ENCODE measurements at places on chromosomes 2 and 18. TPM values are rescaled to one million over a fixed set of nuclear protein-coding genes. Genes with fewer than 3 reads are reported as not detected.
A peak's percentile ranks its signal among the peaks of the same experiment; 100 is the strongest.

ANKRD30BL gene
- not detected for total RNA-seq

DNA sequence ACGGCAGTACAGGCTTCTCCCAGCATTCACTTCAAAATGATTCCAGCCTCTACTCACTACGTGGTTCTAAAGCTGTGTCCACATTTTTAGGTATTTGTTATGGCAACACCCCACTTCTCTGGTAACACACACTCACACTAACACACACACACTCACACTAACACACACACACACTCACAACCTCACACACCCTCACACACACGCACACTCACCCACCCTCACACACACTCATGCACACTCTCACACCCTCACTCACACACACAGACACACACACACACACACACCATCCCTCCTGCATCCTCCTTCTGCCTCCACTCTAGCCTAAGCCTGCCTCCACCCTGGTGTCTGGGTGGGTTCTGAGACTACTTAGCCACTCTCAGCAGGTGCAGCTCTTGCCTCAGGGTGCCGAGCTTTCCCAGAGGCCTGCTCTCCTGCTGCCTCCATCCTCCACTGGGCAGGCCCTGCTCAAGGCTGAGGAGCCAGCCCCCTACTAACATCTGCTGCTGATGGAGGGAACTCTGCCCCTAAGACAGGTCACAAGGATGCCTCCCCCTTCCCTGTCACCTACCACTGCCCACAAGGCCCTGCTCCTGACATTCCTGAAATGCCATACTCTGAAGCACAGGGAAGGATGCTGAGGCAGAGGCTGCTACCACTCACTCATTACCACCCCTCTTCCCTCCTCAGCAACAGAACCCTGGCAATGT is 63.9 kb downstream of the NCAPH start:
- DNase-seq: no peak
- no peak overlapping the region for H3K27ac ChIP-seq
- H3K4me3 ChIP-seq: no peak overlapping the region
- H3K36me3 ChIP-seq: no peaks in the 10 kb centered on the region

- no peak for DNase-seq
- H3K36me3 ChIP-seq: peaks cover 4% of the 10 kb centered on the region
- H3K4me1 ChIP-seq: no peaks in the 10 kb centered on the region
- H3K4me3 ChIP-seq: no peak overlapping the region
Measured at GRCh38 chr2:203704430-203704829, 2.0 kb upstream of the CD28 start.

DNA sequence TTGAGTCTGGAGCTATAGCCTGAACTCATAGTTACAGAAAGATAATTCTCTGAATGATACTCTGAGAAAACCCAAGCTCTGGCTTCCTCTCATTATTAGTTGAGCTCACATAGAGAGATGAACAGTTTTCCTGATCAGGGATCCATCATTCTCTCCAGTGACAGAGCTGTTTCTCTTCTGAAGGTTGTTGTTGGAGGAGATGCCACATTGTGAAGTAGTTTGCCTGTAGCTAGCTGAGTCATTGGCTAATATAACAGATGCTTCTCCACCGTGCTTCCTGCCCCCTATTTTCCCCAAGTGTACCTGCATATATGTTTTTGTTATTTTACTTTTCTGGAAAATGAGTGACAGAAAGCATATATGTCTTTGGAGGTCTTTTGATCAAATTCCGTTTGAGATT is 64.6 kb downstream of the OSBPL6 start:
- peaks cover 26% of the 10 kb centered on the region for H3K4me1 ChIP-seq
- DNase-seq: peak; percentile 42
- peak overlapping the region; percentile 72 for H3K27ac ChIP-seq
- H3K27me3 ChIP-seq: no peaks in the 10 kb centered on the region
- H3K4me3 ChIP-seq: no peak overlapping the region

- no peaks in the 10 kb centered on the region for H3K36me3 ChIP-seq
- H3K4me1 ChIP-seq: peaks cover 33% of the 10 kb centered on the region
- peak overlapping the region; percentile 77 for H3K27ac ChIP-seq
- H3K4me3 ChIP-seq: peak overlapping the region; percentile 45
- no peaks in the 10 kb centered on the region for H3K27me3 ChIP-seq
- peak; percentile 32 for DNase-seq
Measured at GRCh38 chr2:110124939-110125691, 9.5 kb upstream of the MALL start.

GRCh38 chr2:121309801-121310200 is 24.8 kb upstream of the TFCP2L1 start:
- no peak for DNase-seq
- H3K36me3 ChIP-seq: no peaks in the 10 kb centered on the region
- H3K4me3 ChIP-seq: no peak overlapping the region
- peaks cover 18% of the 10 kb centered on the region for H3K27me3 ChIP-seq

- no peak for DNase-seq
- no peak overlapping the region for H3K27ac ChIP-seq
- no peaks in the 10 kb centered on the region for H3K27me3 ChIP-seq
- no peak overlapping the region for H3K4me3 ChIP-seq
- H3K4me1 ChIP-seq: peaks cover 24% of the 10 kb centered on the region
Measured at GRCh38 chr2:72806280-72806945, 19.4 kb downstream of the EXOC6B start.

BMP10 gene
- not detected for total RNA-seq

DNA sequence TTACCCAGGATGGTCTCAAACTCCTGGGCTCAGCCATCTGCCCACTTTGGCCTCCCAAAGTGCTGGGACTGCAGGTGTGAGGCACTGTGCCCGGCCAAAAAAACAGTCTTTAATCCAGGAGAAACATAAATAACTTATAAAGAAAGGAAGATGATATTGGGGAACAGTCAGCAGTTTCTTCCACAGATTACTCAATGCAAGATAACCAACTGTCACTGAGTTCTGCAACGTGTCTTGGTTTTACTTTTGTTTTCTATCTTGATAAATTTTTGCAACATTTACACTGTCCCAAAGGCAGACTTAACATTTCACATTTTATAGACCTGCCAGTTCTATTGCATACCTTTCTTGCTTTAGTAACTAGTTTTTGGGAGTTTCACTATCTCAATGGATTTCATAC is 71.1 kb downstream of the ANKRD44 start:
- peak overlapping the region; percentile 11 for H3K4me3 ChIP-seq
- H3K27me3 ChIP-seq: peaks cover 6% of the 10 kb centered on the region
- no peak for DNase-seq
- no peak overlapping the region for H3K27ac ChIP-seq
- no peaks in the 10 kb centered on the region for H3K4me1 ChIP-seq
